T-helper 17 cell (primary cell): ENCODE measurements at places on chromosomes 7 and 10.

DNA sequence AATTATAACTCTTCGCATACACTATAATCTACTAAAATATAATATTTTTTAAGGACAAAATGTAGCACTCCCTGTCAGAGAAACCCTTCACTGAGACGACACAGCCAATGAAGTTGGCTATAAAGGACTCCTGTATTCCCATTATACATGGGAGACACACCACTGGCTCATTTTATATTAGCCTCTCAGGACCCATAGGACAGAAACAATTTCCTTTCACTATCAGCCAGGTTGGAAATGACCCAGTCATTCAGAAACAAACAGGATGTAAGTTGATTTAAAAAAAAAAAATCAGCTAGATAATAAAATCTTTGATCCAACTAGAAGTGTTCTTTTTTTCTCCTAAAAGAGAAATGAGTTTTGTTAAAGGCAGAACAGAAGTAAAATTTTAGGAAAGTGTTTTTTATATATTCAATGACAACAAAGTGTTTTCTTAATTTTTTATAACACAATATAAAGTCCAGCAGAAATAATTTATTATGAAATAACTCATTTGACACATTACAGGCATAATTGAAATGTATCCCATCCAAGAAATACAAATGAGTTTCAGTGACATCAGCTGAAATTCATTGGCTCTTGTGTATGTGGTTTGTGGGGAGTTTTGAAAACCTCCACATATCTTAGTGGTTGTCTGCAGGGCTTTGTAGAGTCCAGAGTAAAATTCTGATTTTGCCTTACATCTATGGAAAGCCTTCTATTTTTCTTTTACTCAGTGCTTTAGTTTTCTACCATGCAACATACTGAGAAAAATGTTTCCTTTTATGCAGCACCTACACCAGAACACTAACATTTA, 64.1 kb downstream of the CTTNBP2 start:
- no peak for DNase-seq

DNA sequence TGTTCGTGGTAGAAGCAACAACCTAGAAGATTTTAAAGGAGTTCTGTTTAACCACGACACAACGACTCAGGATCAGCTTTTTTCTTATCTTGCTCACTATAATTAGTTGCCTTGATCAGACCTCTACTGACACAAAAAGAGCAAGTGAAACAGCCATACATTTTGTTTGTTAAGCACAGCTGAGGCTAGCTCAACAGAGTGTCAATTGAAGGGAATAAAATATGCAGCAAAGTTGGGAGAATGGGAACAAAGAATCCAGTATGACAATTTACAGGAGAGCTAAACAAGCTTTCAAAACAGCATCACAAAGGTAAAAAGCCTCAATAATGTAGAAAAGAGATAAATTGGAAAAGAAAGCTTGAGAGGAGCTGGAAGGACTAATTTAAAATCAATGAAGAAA, 40.5 kb upstream of the HERPUD2 start:
- no peak for DNase-seq

DNA sequence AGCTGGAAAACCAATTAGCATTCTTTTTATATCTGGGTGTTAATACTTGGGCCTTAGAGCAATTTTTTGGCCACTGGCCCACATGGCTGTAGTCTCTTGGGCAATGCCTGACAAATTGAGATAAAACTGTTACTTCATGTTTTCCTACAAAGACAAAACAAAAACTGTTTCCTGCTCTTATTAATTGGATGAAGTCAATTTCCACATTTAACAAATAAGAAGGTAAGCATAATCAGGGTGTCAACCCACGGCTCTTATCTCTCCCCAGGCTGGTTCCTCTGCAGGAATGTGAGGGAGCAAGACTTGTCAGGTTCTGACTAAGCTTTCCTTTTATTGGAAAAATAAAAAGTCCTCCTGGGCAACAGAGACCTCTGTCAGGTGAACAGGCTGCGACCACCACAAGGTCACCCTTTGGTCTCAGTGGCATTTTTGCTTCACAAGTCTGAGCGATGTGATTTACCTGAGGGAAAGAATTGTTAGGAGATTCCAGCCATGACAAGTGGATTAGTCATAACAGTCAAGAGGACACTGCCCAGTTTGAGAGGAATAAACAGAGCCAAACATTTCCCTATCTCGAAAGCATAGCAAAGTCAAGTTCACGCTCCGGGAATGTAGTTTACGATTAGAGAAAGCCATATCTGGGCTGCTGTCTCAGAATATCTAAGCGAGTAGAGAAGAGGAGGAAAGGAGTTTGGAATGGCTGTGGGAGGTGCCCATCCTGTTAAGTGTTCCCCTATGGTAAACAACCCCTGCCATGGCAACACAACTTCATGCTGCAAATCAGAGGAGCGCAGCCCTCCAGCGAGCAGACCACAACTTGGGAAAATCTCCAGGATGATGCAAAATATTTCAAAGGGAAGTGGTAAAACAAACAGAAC, 144.4 kb downstream of the TES start:
- no peak for DNase-seq

DNA sequence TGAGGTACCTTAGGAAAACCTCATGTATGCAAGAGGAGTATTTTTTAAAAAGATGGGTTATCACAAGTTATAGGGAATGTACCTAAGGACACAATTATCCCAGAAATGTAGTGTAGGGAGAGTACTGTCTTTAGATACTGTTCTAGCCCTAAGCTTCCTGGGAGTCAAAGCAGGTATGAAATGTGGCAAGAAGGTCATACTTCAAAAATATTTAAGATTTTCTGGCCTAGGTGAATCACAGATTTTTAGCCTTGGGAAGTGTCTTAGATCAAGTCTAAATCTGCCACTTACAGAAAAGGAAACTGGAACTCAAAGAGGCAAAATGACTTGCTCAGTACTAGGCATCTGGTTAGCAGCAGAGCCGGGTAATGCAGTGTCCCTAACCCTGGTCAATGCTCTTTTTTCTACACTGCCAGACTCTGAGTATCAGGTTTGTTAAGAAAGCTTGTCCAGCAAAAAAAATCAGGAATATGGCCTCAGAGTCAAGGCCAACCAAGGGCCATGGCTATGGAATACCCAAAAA, 13.9 kb downstream of the PIK3AP1 start:
- no peak for DNase-seq

GRCh38 chr7:92415225-92415624, 32.1 kb upstream of the GATAD1 start:
- no peak for DNase-seq

DNA sequence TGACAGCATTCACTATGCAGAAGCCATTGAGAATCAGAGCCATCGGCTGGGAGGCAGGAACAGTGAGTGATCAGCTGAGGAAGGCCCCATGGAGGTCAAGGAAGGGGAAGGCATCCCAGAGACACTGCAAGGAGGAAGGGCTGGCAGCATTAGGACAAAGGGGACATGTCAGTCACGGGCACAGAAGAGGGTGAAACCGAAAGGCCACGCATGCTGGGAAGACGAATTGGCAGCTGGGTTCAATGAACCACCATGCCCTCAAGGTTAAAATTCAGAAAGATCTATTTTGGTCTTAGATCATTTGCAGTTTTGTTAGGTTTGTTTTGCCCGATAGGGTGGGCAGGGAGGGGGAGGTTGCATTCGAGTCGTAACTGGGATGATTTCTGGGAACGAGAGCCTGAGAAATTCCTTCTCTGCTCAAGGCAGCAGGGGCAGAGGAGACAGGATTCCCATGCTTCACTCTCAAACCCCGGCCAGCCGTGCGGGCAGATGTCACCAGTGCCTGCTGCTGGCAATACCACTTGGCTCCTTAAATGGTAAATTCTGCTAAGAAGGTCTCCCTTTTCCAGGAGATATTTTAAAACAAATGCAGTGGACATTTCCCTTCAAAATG, 57.7 kb downstream of the ASB13 start:
- DNase-seq, result no peak

DNA sequence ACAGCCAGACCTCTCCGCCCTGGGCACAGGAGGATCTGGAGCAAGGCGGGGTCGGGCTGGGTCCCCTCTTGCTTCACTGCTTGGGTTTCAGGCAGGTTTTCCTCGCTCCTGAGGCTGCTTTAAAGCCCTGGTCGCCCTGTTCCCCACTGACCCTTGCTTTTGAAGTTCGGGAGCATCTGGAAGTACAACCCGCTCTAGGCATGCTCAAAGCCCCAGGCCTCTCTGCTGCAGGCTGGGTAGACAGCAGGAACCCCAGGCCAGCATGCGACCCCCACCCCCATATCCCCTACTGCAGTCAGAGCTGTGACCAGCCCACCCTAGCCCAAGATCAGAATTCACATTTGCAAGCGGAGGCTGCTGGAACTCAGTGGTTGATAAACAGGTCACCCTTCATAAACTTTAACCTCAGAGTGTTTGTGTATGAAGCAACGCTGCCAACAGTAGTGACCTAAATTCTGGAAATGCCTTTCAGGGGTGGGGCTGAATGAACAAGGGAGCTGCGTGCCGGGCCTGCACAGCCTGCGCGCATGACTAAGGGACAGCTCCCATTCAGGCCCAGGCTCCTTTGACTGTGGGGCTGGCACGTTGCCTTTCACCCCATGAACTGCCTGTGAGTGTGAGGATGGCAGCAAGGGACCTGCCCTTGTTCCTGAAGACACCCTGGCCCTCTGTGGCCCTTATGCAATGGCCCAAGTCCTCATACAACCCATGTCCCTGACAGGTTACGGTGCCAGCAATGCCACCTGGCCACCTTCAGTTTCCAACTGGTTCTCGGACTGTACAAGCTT, 52.5 kb downstream of the PROSER2 start:
- no peak for DNase-seq

DNA sequence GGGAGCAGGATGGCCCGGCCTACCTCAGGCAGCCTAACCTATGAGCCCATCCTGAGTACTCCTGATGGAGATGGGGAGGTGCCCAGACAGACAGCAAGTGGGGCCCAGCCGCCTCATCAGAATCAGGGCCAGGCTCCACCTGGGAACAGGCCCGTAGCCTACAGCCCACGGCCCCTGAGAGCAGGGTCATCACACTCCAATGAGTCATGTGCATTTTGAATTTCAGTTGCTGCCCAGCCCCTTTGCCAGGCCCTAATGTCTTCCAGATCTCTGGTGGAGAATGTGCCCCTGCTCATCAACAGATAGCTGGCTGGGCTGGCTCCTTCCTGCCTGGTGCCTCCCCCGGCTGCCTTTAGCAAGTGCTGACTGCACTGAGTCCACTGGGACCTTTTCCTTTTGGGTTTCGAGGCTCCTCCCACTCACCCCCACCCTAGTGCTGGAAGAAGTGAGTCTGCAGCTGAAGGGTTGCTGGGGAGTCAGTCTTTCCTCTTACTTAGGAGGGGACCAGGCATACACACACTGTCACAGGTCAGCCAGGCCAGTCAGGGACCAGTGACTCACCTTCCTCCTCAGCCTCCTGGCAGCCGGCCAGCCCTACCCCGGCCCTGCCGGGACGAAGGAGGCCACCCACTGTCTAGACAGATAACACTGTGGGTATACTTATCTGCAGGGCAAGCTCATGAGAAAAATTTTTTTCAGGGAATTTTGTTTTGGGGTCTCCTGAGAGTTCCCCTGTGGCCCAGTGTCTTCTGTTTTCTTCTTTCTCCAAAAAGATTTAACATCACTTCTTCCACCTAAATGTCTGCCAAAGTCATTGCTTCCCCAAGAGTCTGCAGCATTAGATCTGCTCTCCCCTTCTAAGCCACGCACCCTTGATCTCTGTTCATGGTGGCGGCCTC, 9.1 kb upstream of the ASIC3 start:
- DNase-seq, result no peak

DNA sequence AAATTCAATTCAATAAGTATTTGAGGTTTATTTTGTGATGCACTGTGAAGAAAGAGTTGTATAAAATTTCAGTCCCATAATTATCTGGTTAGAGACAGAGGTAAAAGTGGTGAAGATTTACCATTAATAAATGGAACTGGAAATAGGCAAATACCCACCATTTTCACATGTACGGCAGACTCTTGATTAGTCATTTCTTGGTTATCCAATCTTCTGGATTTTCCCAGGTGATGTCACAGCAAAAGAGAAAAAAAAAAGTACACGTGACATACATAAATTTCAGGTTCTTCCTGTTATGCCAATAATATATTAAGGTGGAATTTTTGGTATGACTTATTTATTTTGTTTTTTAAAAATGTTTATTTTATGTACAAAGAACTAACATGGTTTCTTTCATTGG, 26.8 kb downstream of the NT5C3A start:
- DNase-seq, result no peak

- no peak for DNase-seq
Measured at GRCh38 chr7:1889556-1890181, 219.6 kb downstream of the ELFN1 start.

DNA sequence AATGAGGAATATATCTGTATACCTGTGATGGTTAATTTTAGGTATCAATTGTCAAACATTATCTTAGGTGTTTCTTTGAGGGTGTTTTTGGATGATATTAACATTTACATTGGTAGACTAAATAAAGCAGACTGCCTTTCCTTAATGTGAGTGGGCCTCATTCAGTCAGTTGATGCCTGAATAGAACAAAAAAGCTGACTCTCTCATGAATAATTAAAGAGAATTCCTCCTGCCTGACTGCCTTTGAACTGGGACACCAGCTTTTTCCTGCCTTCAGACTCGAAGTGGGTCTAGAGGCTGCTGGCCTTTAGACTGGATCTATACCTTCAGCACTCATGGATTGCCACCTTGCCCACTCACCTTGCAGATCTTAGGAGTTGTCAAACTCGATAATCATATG, 117.9 kb upstream of the TMEM168 start:
- no peak for DNase-seq

GRCh38 chr7:92404170-92404614, 43.1 kb upstream of the GATAD1 start:
- no peak for DNase-seq

DNA sequence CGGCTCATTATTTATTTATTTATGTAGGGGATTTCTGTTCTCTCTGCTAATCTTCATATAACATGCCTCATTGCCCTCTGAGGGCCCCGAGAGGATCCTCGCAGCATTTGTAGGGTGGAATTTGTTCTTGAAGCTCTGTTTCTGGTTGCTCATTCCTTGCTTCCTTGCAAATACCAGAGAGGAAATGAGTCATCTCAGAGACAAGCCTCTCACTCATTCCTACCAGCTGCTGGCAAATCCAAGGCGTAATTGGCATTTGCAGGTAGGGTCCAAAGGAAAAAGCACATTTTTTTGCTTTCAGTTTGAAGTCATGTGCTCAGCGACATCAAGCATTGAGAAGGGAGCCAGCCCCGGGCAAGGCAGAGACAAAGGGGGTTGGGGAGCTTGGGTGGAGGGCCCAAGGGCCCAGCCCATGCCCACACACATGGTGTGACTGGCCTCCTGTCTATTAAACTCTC, 501.6 kb downstream of the GALNT17 start:
- no peak for DNase-seq
